Activated CD4-positive, alpha-beta T cell treated with anti-CD3 and anti-CD28 coated beads, Interleukin-2, amount 10 ng/mL, durations not matched to agents 24 days and 14 days (primary cell): ENCODE measurements at places on chromosomes 5 and 9. TPM values are rescaled to one million over a fixed set of nuclear protein-coding genes. Genes with fewer than 3 reads are reported as not detected.

ARID3C gene
- 0.14 TPM in 1 of 2 replicates, not detected in the other for total RNA-seq

ELOVL7 gene
- total RNA-seq = 0.56 and 1.1 TPM in 2 replicates

ARL14EPL gene
- total RNA-seq = not detected in 2 replicates

RNF224 gene
- not detected in 2 replicates for total RNA-seq

TNFSF15 gene
- 1.4 and 1.5 TPM in 2 replicates for total RNA-seq

ARHGEF39 gene
- 9.9 and 10.8 TPM in 2 replicates for total RNA-seq

IFNK gene
- not detected in 2 replicates for total RNA-seq

CRB2 gene
- total RNA-seq = not detected in 2 replicates

ENTREP1 gene
- total RNA-seq = not detected in 2 replicates

PTTG1 gene
- total RNA-seq = 88.9 and 94.3 TPM in 2 replicates

PCDH1 gene
- 0.17 TPM in 1 of 2 replicates, not detected in the other for total RNA-seq

SLF1 gene
- total RNA-seq = 11.5 and 13.7 TPM in 2 replicates

CDC25C gene
- 6.7 and 7.9 TPM in 2 replicates for total RNA-seq

RNF145 gene
- 141 and 149 TPM in 2 replicates for total RNA-seq

DOCK2 gene
- 206 and 215 TPM in 2 replicates for total RNA-seq

SERF1A gene
- total RNA-seq = 7.3 and 8.8 TPM in 2 replicates

KCNN2 gene
- not detected in 2 replicates for total RNA-seq

GGTA1 gene
- total RNA-seq = 0.14 TPM in 1 of 2 replicates, not detected in the other

RGMB gene
- 0.35 and 0.90 TPM in 2 replicates for total RNA-seq

DYNC2I2 gene
- 47.4 and 47.7 TPM in 2 replicates for total RNA-seq

NUTM2F gene
- not detected in 2 replicates for total RNA-seq

DTWD2 gene
- 1.8 and 2.2 TPM in 2 replicates for total RNA-seq

KIF24 gene
- total RNA-seq = 5.9 and 6.2 TPM in 2 replicates

NFIB gene
- total RNA-seq = not detected in 2 replicates

NMUR2 gene
- total RNA-seq = not detected in 2 replicates

SPATA31C1 gene
- total RNA-seq = not detected in 2 replicates

TMC1 gene
- not detected in 2 replicates for total RNA-seq

RABGAP1 gene
- total RNA-seq = 23.9 and 25.7 TPM in 2 replicates

LHX3 gene
- not detected in 2 replicates for total RNA-seq

ORM2 gene
- total RNA-seq = not detected in 2 replicates

PPP2R2B gene
- total RNA-seq = 0.12 TPM in 1 of 2 replicates, not detected in the other

DEPDC1B gene
- 19.8 and 20.5 TPM in 2 replicates for total RNA-seq

AHRR gene
- 25.8 and 26.0 TPM in 2 replicates for total RNA-seq

GALNT12 gene
- 2.8 and 3.6 TPM in 2 replicates for total RNA-seq

HTR4 gene
- total RNA-seq = not detected in 2 replicates

NKD2 gene
- total RNA-seq = 3.3 and 4.0 TPM in 2 replicates

ZNF366 gene
- not detected in 2 replicates for total RNA-seq

CLIC3 gene
- total RNA-seq = not detected in 2 replicates

NOP16 gene
- total RNA-seq = 109 and 114 TPM in 2 replicates

PCDHA4 gene
- total RNA-seq = not detected in 2 replicates

PLCXD3 gene
- not detected in 2 replicates for total RNA-seq

ASTN2 gene
- 2.8 and 3.1 TPM in 2 replicates for total RNA-seq

SLC6A18 gene
- total RNA-seq = not detected in 2 replicates

PPP3R2 gene
- not detected in 2 replicates for total RNA-seq

MYMK gene
- not detected in 2 replicates for total RNA-seq

SLC27A6 gene
- not detected in 2 replicates for total RNA-seq

SOWAHA gene
- total RNA-seq = 0.59 and 0.65 TPM in 2 replicates

FOXD4L5 gene
- total RNA-seq = 0.17 TPM in 1 of 2 replicates, not detected in the other

ENTPD2 gene
- total RNA-seq = 0.21 TPM in 1 of 2 replicates, not detected in the other

CDO1 gene
- total RNA-seq = 0.45 and 0.82 TPM in 2 replicates
